Ovary (tissue), 10 donors: ENCODE measurements at places on chromosomes 7 and 10. TPM values are rescaled to one million over a fixed set of nuclear protein-coding genes. Genes with fewer than 3 reads are reported as not detected.

- no peaks in the 10 kb centered on the region for H3K4me1 ChIP-seq
- DNase-seq, result no peak
- no peak overlapping the region for H3K27ac ChIP-seq
- H3K27me3 ChIP-seq, result no peaks in the 10 kb centered on the region
- H3K36me3 ChIP-seq, result no peaks in the 10 kb centered on the region
Observed at GRCh38 chr10:3868271-3868664, 83.3 kb upstream of the KLF6 start.

GRCh38 chr7:101109368-101109767 is 17.5 kb upstream of the SERPINE1 start:
- no peak overlapping the region for H3K27ac ChIP-seq
- no peak overlapping the region for H3K4me3 ChIP-seq
- DNase-seq, result no peak

- H3K4me1 ChIP-seq, result peaks cover 2% of the 10 kb centered on the region
- no peak for DNase-seq
- H3K27me3 ChIP-seq, result no peaks in the 10 kb centered on the region
- H3K27ac ChIP-seq, result no peak overlapping the region
- no peaks in the 10 kb centered on the region for H3K36me3 ChIP-seq
Observed at GRCh38 chr10:78377356-78377755, 343.7 kb downstream of the RPS24 start.

DNA sequence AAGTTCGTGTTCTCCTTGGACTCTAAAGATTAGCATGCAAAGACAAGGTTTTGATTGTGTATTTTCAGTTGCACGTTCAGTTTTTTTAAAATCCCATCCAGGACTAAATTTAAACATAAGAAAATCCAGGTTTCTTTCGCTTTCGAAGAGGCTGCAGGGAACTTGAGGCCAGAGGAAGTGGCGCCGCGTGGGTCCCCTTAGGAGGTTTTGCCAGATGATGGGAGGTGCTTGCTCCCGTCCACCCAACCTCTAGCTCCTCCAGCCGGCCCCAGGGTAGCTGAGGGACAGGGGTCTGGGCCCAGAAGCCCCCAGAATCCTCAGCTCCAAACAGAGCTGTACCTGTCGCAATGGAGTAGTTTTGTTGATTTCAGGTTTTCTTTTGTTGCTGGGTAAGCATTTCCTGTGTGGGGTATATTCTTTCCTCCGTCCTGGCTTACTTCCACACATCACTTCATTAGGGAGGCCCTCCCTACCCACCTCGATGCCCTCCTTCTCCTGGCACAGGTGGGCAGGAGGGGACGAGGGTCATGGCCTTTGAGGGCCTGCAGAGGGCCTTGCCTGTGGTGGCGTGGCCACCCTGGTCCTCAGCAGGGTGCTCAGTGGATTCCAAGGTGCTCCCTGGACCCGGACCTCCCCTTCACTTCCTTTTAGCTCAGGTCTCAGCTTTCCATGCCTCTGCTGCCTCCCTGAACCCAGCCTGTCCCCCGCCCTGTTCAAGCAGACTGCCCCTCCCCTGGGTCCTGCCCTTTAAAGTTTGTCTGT is 32.6 kb downstream of the LHPP start:
- no peaks in the 10 kb centered on the region for H3K27me3 ChIP-seq
- no peaks in the 10 kb centered on the region for H3K4me1 ChIP-seq
- DNase-seq, result no peak
- H3K4me3 ChIP-seq, result no peak overlapping the region
- H3K27ac ChIP-seq, result no peak overlapping the region

GRCh38 chr7:3094701-3095445 is 51.2 kb upstream of the CARD11 start:
- no peak overlapping the region for H3K27ac ChIP-seq
- no peaks in the 10 kb centered on the region for H3K36me3 ChIP-seq
- no peaks in the 10 kb centered on the region for H3K27me3 ChIP-seq
- no peak overlapping the region for H3K4me3 ChIP-seq

GRCh38 chr7:3861386-3861785 is 560.3 kb downstream of the SDK1 start:
- H3K36me3 ChIP-seq, result no peaks in the 10 kb centered on the region
- no peaks in the 10 kb centered on the region for H3K27me3 ChIP-seq
- H3K27ac ChIP-seq, result no peak overlapping the region
- H3K4me1 ChIP-seq, result peaks cover 2% of the 10 kb centered on the region

- no peaks in the 10 kb centered on the region for H3K27me3 ChIP-seq
- no peak overlapping the region for H3K27ac ChIP-seq
Observed at GRCh38 chr7:98196706-98197605, 14.3 kb upstream of the BHLHA15 start.

DNA sequence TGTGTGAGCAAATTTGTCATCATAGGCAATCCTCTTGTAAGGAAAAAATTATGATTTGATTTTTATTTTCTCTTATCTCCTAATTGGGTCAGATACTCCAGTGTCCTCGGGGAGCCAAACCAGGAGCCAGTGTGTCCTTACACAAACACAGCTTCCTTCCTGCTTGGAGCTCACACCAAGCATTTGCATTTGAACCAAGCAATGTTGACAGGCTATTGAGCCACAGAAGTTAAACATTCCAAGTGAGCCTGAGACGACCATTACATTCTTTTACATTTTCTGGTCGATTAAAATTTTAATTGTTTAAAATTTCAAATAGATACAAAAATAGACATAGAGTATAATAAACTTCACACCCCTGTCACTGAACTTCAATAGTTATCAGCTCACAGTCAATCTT is 194.8 kb downstream of the CFTR start:
- H3K27ac ChIP-seq, result no peak overlapping the region
- no peak for DNase-seq
- H3K4me3 ChIP-seq, result no peak overlapping the region
- H3K4me1 ChIP-seq, result no peaks in the 10 kb centered on the region
- H3K27me3 ChIP-seq, result no peaks in the 10 kb centered on the region

GRCh38 chr10:86348321-86349210 is 18.0 kb downstream of the GRID1 start:
- H3K27ac ChIP-seq, result no peak overlapping the region
- H3K27me3 ChIP-seq, result no peaks in the 10 kb centered on the region
- no peak overlapping the region for H3K4me3 ChIP-seq
- H3K4me1 ChIP-seq, result no peaks in the 10 kb centered on the region
- no peaks in the 10 kb centered on the region for H3K36me3 ChIP-seq
- DNase-seq, result no peak

DNA sequence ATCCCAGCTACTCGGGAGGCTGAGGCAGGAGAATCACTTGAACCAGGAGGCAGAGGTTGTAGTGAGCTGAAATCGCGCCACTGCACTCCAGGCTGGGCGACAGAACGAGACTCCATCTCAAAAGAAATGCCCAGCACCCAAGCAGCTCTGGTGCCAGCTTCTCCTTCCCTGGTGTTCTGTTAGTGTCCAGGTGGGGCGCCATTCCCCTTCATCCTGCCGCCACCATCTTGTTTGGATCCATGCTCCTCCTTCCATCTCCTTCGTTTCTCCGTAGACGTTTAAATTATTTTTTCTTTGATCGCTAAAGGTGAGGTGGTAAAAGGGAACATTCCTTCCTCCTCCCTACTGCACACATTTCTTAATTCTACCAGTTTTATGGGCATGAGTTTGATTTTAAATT is 30.3 kb downstream of the PROSER2 start:
- H3K27me3 ChIP-seq, result no peaks in the 10 kb centered on the region
- no peak overlapping the region for H3K4me3 ChIP-seq
- no peak for DNase-seq
- H3K4me1 ChIP-seq, result no peaks in the 10 kb centered on the region

- H3K27ac ChIP-seq, result no peak overlapping the region
- H3K36me3 ChIP-seq, result no peaks in the 10 kb centered on the region
- no peaks in the 10 kb centered on the region for H3K4me1 ChIP-seq
- H3K4me3 ChIP-seq, result no peak overlapping the region
- DNase-seq, result peak; percentile 77
- no peaks in the 10 kb centered on the region for H3K27me3 ChIP-seq
Observed at GRCh38 chr10:13074563-13075451, 25.2 kb upstream of the OPTN start.

- H3K27me3 ChIP-seq, result no peaks in the 10 kb centered on the region
- H3K4me3 ChIP-seq, result no peak overlapping the region
- DNase-seq, result no peak
- H3K27ac ChIP-seq, result no peak overlapping the region
- no peaks in the 10 kb centered on the region for H3K4me1 ChIP-seq
Observed at GRCh38 chr10:1402816-1403507, 334.4 kb downstream of the ADARB2 start.

DNA sequence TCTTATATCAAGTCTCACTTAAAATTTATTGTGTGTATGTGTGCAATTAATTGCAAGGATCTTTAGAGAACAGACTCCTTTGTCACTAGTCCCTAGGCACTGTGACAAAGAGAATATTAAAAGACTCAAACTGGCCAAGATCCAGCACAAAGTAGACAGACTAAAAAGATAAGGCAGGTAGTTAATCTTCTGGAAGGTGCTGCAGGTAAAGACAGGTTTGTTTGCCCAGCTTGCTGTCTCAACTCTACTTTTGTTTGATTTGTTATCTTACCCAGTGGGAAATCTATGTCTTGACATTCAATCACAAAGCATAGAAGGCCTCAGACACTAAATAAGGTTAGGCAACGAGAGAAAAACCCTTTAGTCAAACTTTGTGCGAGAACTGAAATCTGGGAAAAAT is 807.9 kb upstream of the LRRN3 start:
- H3K36me3 ChIP-seq, result no peaks in the 10 kb centered on the region
- H3K4me3 ChIP-seq, result no peak overlapping the region

DNA sequence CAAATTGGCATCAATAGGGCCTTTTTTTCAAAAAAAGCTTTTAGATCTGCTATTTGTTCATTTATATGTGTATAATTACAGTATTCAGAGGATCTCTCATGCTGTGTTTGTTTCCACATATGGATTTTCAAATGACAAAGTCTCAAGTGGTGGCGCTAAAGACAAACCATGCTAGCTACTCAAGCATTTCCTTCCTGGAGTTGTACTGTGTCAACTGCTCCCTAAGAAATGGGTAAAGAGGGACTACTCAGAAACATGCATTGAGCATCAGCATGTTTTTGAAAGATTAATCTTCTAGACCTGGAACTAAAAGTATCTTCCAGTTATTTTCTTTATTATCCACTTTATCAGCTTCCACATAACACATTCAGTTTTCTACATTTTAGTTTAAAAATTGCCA is 12.7 kb downstream of the CNTNAP2 start:
- H3K4me3 ChIP-seq, result no peak overlapping the region
- no peaks in the 10 kb centered on the region for H3K27me3 ChIP-seq
- no peaks in the 10 kb centered on the region for H3K36me3 ChIP-seq
- DNase-seq, result no peak
- no peak overlapping the region for H3K27ac ChIP-seq

PAPOLB gene
- not detected for total RNA-seq

CASTOR2 gene
- total RNA-seq, result 12.6 TPM

EPHA1 gene
- 21.3 TPM for total RNA-seq

AHR gene
- total RNA-seq, result 67.8 TPM

RAMP3 gene
- total RNA-seq, result 4.8 TPM
